WTC11 (cell line): ENCODE measurements at places on chromosomes 7 and 10. TPM values are rescaled to one million over a fixed set of nuclear protein-coding genes. Genes with fewer than 3 reads are reported as not detected.
A peak's percentile ranks its signal among the peaks of the same experiment; 100 is the strongest.

- peaks cover 2% of the 10 kb centered on the region for H3K27me3 ChIP-seq
- no peak for DNase-seq
- peaks cover 35% of the 10 kb centered on the region for H3K4me1 ChIP-seq
- H3K27ac ChIP-seq, result no peak overlapping the region
Observed at GRCh38 chr10:71132321-71132810, 80.0 kb upstream of the UNC5B start.

DNA sequence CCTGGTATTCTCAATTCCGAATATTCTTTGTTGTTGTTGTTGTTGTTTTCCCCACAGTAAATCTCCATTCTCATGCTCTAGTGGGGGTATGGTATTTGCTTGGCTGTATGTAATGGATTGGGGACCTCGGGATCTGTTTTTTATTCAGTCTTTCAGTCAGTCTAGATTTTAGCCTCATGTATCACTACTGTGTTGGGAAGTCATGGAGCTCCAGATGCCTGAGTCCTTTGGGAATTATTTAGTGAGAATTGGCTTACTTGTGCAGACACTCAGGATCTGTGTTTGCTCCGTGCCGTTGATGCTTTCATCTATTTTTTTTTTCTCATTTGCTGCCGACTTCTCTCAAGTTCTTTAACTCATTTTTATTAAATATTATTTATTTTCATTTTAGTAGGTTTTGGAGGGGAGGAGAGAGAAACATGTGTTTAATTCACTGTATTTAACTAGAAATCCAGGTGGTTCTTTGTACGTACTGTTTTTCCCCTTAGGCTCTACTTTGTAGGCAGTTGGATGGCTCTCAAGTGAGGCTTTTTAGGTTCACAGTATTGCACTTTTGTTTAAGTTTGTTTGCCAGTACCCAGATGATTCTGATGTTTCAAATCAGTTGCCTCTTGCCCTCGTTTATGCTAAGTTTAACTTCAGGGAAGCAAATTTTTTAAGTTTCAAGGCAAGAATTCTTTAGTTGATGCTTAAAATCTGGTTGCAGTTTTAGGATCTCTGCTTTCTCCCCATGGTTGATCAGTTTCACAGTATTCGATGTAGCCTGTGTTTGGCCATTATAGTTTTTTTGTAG lies 36.9 kb downstream of the ZNRF2 start:
- H3K27me3 ChIP-seq, result no peaks in the 10 kb centered on the region
- H3K36me3 ChIP-seq, result peaks cover 7% of the 10 kb centered on the region
- no peak for DNase-seq
- H3K4me3 ChIP-seq, result peak overlapping the region; percentile 50
- H3K27ac ChIP-seq, result peak overlapping the region; percentile 92
- H3K4me1 ChIP-seq, result peaks cover 73% of the 10 kb centered on the region

DNA sequence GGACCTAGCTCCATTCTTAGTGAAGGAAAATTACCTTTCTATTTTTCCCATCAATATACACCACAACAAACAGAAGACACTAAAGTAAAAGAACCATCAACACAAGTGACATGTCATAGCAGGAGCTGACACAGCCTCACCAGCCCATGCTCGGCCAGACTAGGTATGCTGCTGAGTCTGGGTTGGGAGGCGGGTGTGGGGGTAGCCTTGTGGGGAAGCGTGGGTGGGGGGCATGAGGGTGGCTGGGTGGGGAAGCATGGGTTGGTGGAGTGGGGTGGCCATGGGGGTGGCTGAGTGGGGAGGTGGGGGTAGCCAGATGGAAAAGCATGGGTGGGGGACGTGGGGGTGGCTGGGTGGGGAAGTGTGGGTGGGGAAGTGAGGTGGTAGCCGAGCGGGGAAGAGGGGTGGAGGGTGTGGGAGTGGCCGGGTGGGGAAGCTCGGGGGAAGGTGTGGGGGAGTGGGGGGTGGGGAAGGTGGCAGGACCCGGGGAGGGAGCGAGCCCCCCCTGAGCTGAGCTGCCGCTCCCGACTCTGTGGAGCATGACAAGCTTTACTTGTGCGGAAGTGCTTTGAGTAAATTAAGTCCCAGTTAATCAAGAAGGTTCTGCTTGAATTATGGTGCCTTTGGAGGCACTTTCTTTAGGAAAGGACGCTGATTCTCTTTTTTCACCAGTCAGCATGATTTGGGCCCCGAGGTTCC lies 294.6 kb upstream of the ZNF32 start:
- no peaks in the 10 kb centered on the region for H3K36me3 ChIP-seq
- no peak for DNase-seq
- peaks cover 8% of the 10 kb centered on the region for H3K4me1 ChIP-seq
- H3K27me3 ChIP-seq, result no peaks in the 10 kb centered on the region

- H3K36me3 ChIP-seq, result peaks cover 22% of the 10 kb centered on the region
- no peak overlapping the region for H3K4me3 ChIP-seq
- DNase-seq, result no peak
- H3K4me1 ChIP-seq, result no peaks in the 10 kb centered on the region
Observed at GRCh38 chr7:157980774-157981173, 606.8 kb downstream of the PTPRN2 start.

DNA sequence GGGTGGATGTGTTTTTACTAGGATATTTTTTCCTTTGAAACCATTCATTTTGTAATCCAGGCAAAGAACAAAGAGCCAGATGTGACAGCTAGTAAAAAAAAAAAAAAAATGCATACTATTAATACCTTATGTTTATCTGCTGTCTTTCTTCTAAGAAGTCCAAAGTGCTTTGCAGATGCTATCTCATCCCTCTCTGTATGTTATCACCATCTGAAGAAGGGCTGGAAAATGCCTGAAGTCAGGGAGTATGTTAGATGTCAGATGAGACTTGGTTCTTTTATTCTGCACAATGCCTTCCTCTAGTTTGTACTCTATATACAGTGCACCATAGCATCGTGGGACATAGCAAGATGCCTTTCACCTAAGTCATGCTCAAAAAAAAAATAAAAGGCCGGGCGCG lies 10.4 kb upstream of the CAMK1D start:
- no peaks in the 10 kb centered on the region for H3K4me1 ChIP-seq
- no peaks in the 10 kb centered on the region for H3K36me3 ChIP-seq
- no peak overlapping the region for H3K27ac ChIP-seq
- no peak for DNase-seq
- H3K27me3 ChIP-seq, result no peaks in the 10 kb centered on the region

DNA sequence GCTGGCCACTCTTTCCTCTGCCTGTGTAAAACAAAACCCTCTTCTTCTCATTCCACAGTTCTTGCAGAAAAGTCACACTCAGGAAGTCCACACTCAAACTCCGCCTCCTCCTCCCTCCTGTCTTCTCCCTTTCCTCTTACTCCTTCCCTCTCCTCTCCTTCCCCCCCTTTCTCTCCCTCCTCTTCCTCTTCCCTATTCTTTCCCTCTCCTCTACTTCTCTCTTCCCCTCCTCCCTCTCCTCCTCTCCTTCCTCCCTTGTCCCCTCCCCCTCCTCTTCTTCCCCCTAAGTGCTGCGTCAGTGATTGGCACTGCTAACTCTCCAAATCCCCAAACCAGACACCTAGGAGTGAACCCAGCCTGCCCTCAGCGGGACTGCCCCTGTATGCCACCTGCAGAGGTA lies 67.0 kb downstream of the ZNF467 start:
- no peak overlapping the region for H3K4me3 ChIP-seq
- H3K36me3 ChIP-seq, result peaks cover 17% of the 10 kb centered on the region
- H3K27ac ChIP-seq, result no peak overlapping the region
- H3K27me3 ChIP-seq, result peaks cover 11% of the 10 kb centered on the region

DNA sequence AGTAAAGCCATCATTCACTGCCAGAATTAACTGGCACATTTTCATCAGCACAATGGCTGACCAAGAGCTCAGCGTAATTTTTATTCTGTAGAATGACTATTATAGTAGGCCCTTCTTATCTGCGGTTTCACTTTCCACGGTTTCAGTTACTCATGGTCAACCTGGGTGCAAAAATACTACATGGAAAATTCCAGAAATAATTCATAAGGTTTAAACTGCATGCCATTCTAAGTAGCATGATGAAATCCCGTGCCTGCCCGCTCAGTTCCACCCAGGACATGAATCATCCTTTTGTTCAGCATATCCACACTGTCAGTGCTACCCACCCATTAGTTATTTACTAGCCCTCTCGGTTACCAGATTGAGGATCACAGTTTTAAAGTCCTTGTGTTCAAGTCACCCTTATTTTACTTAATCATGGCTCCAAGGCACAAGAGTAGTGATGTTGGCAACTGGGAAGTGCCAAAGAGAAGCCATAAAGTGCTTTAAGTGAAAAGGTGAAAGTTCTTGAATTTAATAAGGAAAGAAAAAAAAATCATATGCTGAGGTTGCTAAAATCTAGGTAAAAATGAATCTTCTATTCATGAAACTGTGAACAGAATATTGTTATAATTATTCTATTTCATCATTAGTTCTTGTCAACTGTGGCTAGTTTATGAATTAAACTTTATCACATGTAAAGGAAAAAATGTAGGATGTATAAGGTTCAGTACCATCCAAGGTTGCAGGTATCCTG lies 204.9 kb downstream of the DOCK4 start:
- H3K36me3 ChIP-seq, result no peaks in the 10 kb centered on the region
- H3K27me3 ChIP-seq, result no peaks in the 10 kb centered on the region
- no peak overlapping the region for H3K27ac ChIP-seq
- no peak overlapping the region for H3K4me3 ChIP-seq
- no peaks in the 10 kb centered on the region for H3K4me1 ChIP-seq

- H3K36me3 ChIP-seq, result no peaks in the 10 kb centered on the region
- no peaks in the 10 kb centered on the region for H3K27me3 ChIP-seq
- no peak overlapping the region for H3K27ac ChIP-seq
- no peak for DNase-seq
- H3K4me1 ChIP-seq, result no peaks in the 10 kb centered on the region
- no peak overlapping the region for H3K4me3 ChIP-seq
Observed at GRCh38 chr7:110065121-110065520, 1025.8 kb upstream of the LRRN3 start.

DNA sequence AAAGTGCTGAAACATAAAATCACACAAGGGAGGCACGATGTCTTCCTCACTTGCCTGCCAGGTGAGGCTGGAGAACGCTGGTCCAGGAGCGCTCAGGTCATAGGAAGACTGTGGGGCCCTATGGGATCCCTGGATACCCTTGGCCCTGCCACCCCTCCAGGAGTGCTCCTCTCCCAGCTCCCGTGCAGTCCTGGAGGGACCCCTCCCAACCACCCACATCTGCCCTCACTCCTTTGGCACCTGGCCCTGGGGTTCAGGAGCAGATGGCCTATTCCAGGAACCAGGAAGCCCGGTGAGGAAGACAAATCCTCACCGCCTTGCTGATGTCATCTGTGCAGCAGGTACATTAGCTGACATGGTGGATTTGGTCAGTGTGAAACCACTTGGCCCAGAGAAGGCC lies 3.7 kb upstream of the CXCL12 start:
- H3K4me3 ChIP-seq, result no peak overlapping the region
- DNase-seq, result no peak
- H3K36me3 ChIP-seq, result no peaks in the 10 kb centered on the region
- H3K27me3 ChIP-seq, result peaks cover 23% of the 10 kb centered on the region
- H3K4me1 ChIP-seq, result peaks cover 10% of the 10 kb centered on the region
- no peak overlapping the region for H3K27ac ChIP-seq

- H3K27me3 ChIP-seq, result no peaks in the 10 kb centered on the region
- no peak for DNase-seq
- no peak overlapping the region for H3K27ac ChIP-seq
Observed at GRCh38 chr10:49734676-49735075, 27.4 kb downstream of the OGDHL start.

GRCh38 chr10:11866199-11866925 lies 43.2 kb downstream of the PROSER2 start:
- H3K4me1 ChIP-seq, result peaks cover 22% of the 10 kb centered on the region
- no peak for DNase-seq
- peak overlapping the region; percentile 32 for H3K27ac ChIP-seq
- no peaks in the 10 kb centered on the region for H3K36me3 ChIP-seq

GRCh38 chr7:128053991-128054390 lies 22.8 kb upstream of the LRRC4 start:
- DNase-seq, result no peak
- H3K4me1 ChIP-seq, result 0 out of 2 replicates have a peak, but pooled peaks cover 7% of the 10 kb centered on the region
- H3K36me3 ChIP-seq, result no peaks in the 10 kb centered on the region
- H3K27me3 ChIP-seq, result no peaks in the 10 kb centered on the region

- no peak overlapping the region for H3K27ac ChIP-seq
- peak overlapping the region; percentile 76 for H3K4me3 ChIP-seq
- DNase-seq, result peak; percentile 68
- peaks cover 28% of the 10 kb centered on the region for H3K27me3 ChIP-seq
- no peaks in the 10 kb centered on the region for H3K36me3 ChIP-seq
Observed at GRCh38 chr10:98467506-98468318, 21.0 kb upstream of the HPS1 start.

DNA sequence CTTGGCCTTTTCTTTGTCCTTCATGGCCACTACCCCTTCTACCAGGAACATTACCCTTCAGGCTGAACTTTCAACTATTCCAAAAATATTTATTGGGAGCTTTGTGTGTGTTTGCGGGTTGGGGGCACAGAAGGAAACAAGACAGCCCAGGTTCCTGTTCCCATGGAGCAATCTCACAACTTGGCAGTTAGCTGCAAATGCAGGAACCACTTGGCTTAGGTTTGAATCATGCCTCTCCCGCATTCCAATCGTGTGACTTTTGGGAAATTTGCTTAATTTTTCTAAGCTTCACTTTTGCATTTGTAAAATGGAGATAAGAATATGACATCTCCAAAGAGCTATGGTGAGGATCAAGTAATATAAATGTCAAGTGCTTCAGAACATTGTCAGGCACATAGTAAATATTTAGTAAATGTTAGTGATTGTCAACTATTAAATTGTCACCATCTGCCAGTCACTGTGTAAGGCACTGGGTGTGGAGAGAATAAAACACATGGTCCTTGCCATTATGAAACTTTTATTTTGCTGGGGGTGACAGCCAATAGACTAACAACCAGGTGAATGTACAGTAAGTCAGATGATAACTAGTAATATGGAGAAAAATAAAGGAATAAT lies 277.1 kb downstream of the SNX13 start:
- DNase-seq, result no peak
- H3K4me3 ChIP-seq, result no peak overlapping the region
- no peak overlapping the region for H3K27ac ChIP-seq

- no peak overlapping the region for H3K27ac ChIP-seq
- H3K36me3 ChIP-seq, result no peaks in the 10 kb centered on the region
- DNase-seq, result no peak
- H3K4me3 ChIP-seq, result no peak overlapping the region
- H3K4me1 ChIP-seq, result peaks cover 3% of the 10 kb centered on the region
Observed at GRCh38 chr7:157027568-157028198, 17.2 kb upstream of the MNX1 start.

GRCh38 chr10:2978574-2979273 lies 88.6 kb upstream of the PFKP start:
- H3K36me3 ChIP-seq, result no peaks in the 10 kb centered on the region
- DNase-seq, result no peak

DNA sequence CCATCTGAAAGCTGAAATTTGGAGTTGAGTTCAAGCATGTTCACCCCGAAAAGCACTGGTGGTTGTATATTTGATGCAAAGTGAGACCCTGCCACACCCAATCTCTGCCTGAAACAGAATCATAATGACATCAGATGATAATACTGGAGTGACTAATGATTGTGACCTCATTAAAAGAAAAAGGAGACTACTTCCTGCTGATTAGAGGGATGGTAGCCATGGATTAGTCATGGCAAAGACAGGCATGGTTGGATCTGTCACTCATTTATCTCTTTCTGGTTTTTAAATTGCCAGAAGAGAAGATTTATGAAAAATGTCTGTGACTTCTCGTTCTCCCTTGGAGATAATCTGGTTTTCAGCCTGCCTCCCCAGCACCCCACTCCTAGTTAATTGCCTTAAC lies 101.2 kb downstream of the BAMBI start:
- no peak for DNase-seq
- peaks cover 4% of the 10 kb centered on the region; the same call in 1 of the 2 replicates for H3K27me3 ChIP-seq
- no peaks in the 10 kb centered on the region for H3K36me3 ChIP-seq

The TMEM140 gene
- total RNA-seq, result 0.11 to 0.14 TPM in 2 of 3 replicates, not detected in the other

The AKR1C8 gene
- total RNA-seq, result not detected in 3 replicates

The NOS3 gene
- 5.7 to 7.0 TPM (median 6.6 TPM) in 3 replicates for total RNA-seq

The EMX2 gene
- total RNA-seq, result not detected in 3 replicates

The NUDCD3 gene
- total RNA-seq, result 71.8 to 83.9 TPM (median 82.7 TPM) in 3 replicates

The LDB3 gene
- total RNA-seq, result 0.42 to 0.96 TPM (median 0.46 TPM) in 3 replicates

The WDR86 gene
- 24.4 to 32.4 TPM (median 30.7 TPM) in 3 replicates for total RNA-seq
